KG1 (cell line): ENCODE measurements at places on chromosomes 7 and 10.

DNA sequence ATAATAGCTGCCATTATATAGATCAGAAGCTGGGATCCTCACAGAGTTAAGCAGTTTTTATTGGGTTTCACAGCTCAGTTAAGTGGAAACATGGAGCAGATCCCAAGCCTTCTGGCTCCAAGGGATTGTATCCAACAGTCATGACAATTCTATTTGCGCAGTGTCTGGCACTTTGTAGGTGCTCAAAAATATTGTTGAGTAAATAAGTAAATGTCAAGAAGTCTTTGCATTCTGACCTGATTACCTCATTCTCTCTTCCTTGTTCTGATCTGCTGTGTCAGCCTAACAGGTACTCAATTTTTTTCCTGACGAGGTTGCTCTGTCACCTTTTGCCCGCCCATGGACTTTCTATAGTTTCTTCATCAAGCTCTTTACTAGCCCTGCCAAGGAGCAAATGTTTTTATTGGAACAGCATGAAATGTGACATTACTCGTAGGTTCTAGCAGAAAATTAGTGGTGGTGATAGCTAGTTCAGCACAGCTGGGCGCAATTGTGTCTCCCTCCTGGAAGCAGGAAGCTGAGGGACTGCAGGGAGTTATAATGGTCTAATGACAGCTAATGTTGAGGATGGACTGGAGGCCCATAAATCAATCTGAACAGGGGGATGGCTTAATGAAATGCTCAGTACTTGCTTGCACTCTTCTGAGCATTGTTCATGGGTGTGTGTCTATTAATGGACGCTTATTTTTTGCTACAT lies 680.2 kb downstream of the CCSER2 start:
- DNase-seq = no peak

GRCh38 chr10:60428387-60428737 lies 38.7 kb upstream of the ANK3 start:
- no peak for DNase-seq

DNA sequence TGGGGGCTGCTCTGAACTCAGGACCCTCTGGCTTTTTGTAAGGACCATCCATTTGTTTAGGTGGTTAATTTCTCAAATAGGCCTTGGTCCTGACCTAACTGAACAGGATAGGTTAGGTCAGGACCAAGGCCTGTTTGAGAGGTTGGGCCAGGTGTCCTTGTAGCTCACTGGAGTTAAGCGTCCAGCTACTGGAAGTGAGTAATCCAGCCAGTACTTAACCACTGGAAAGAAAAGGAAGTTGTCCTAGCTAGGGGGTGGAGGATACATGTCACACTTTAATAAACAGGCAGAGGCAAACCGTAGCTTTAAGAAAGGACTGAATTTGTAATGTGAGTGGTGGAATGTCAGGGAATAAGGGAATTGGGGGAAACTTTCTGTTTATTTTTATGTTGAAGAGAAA lies 96.0 kb downstream of the GPR85 start:
- DNase-seq = no peak

DNA sequence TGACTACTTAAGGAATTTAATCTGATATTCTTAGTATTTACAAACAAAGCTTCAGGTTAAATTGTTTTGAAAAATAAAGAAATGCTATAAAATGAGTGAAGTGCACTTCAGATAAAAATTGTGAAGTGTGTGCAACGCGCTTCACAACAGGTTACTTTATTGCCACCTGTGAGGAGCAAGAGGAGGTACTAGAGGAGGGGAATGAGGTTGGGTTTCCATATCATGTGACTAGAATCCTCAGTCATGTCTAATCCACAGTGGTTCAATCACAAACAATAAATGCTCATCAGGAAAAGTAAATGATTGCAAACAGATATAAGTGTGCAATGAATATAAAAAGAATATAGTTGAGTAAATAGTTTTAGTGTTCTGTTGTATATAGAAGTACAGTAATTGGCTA lies 34.5 kb upstream of the CD36 start:
- DNase-seq = no peak

DNA sequence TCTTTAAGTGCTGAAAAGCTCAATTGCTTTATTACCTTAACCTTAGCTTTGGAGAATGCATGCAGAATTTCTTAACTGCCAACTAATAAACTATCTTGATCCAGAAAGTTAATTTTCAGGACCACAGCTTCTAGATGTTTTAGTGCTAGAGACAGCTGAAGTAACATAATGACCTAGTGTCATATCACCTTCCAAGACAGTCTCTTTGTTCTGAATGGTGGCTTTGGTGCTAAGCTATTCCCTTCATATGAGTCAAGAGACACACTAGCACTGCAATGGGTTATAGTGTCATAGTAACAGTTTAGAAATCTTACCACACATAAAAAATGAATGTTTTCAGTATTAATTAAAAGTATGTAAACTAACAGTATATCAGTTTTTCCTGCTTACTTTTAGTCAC lies 115.4 kb upstream of the LRRN3 start:
- DNase-seq = no peak

GRCh38 chr7:135889823-135890222 lies 87.3 kb downstream of the MTPN start:
- DNase-seq = no peak
